ENCODE measurements at places on chromosomes 3 and 15.

DNA sequence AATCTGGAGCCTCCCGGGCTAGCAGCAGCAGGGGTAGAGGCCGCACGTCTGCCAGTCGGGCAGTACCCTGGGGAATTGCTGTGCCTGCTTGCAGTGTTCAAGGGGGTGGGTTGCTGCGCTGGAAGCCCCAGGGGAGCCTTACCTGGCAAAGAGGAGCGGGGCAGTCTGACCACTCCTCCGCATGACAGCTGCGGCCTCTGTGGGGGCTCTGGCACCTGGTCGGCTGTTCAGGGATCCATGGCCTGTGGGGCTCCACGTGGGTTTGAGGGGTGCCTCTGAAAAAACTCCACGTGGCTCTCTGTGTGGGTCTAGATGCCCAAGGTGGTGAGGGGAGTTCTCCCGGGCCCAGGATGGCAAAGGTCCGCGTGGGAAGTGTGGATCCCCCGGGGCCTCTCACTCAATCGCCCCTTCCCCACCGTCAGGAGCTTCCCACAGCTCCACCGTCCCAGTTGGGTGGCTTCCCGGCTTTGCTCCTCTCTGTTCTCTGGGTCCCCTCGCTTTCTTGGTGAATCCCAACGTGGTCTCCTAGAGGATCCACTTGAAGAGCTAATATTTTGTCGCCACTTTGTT, 184.5 kb downstream of the EFHB start:
- DNase-seq, result no peak

DNA sequence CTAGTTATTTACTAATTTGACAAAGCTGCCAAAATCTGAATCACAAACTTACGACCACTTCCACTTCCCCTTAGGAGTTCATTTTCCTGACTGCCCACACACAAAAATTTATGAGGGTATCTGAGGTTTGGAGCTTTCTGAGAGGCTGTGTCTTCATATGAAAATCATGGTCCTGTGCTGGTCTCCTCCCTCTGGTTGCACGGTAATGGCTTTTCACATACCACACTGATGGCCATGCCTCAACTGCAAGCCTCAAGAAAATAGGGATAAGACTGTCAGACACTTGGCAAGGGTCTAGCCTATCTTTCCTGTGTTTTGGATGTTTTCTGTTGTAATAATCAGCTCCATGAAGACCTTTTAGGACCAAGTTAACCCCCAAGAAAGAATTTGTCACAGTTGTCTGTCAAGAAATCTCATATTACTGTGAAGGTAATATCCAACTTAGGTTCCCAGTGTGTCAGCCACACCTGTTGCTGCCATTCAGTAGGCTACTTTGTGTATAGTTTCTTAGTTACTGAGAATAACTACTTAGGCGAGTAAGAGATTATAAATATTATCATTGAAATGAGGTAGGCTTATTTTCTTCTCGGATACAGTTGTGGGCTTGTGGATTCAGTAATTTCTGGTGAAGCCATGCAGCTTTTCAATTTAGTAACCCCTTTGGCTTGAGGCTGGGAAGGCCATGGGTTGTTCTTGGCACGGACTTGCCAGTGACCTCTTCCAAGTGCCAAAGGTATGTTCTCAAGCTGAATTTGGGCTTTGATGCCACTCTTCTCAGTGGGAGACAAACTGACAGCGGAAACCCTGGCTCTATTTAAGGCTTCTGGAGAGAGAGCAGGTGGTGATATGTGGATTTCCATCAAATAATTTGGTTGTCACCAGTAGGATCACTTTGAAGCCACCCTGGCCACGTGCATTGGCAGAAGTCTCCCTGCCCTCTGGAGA, 101.1 kb downstream of the RYR3 start:
- DNase-seq, result no peak

DNA sequence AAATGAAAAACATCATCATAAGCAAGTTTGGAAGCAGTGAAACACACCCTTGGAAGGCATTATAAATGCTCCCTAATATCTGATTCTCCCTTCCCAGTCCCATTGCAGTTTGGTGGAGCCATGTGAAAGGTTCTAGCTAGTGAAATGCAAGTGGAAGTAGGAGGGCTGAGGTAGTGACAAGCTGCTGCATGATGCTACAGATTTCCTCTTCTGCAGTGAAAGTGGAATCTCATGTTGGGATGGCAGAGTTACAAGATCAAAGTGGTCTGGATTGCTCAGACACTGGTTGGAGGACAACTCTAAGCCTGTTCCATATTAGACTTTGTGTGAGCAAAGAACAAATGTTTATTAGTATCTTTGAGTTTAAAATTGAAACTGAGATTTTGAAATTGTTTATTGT, 3.3 kb upstream of the PDCD6IP start:
- no peak for DNase-seq

DNA sequence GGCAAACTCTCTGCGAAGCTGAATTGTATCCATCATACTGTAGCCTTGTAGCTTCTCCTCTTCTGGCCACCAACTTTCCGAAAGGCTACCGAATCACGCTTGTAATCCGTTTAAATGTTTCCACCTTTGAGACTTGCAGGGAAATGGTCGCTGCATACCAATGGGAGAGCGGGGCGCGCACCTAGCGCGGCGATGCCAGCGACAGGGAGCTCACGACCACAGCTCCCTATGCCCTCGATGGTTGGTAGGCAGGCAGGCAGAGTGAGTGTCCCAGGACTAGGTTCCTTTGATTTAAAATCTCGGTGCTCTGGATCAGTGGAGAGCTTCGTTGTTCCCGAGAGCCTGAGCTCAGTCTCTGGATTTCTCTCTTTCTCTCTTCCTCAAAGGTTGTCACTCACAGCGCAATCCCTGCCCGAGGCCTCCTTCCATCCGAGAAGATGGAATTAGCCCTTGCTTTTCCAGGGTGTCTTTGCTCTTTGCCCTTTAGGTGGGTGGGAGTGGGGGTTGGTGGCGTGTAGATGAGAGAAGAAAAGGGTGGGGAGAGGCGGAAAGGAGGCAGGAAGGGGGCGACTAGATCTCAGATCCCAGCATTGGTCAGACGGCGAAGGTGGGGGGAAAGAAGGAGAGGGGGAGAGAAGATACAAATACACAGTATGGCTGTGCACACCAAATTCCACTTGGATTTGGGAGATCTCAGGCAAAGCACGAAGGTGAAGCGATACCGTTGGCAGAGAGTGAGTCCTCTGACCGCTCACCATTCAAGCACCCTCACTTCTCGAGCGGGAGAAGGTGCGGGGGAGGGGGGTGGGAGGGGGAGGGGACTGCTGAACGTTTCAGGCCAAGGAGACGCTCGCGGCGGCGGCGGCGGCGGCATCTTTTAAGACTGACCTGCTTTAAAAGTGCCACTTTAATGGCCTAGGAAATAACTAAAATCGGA, at the start of gene SLITRK3:
TSS of gene SLITRK3 (minus strand) at position 745 of the 937 bp plus-strand sequence. CDS start 5,554 bp downstream, outside the sequence.
- no peak for DNase-seq

DNA sequence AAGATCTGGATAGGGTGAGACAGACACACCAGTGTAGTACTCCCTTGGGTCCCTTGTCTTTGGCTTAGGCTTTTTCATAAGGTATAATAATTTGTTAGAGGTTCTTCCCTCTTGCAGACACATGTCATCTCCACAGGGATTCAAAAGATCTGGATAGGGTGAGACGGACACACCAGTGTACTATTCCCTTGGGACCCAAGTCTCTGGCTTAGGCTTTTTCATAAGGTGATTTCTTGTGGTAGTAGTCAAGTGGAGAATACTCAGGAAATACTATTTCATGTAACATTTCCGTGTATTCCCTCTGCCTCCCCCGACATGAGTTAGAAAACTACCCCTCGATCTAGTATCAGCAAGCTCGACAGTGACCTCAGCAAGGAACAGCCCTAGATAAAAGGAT, 954 bp upstream of the MAPKBP1 start:
- no peak for DNase-seq

DNA sequence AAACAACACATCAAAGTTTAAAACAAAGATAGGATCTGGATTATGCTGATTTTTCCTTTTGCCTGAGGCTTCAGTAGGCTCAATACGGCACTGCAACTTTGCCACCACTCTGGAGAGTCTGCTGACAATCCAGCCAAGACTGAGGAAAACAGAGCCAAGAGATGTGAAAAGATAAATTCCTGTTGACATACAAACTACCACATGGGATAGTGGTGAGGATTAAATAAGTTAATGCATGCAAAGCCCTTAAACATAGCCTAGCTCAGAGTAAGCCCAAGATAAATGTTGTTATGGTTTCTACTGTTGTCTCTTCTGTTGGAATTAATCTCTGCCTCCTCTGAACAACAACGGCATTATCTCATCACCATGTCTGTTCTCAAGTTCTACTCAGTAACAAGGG, 245.9 kb upstream of the LMCD1 start:
- no peak for DNase-seq

GRCh38 chr3:126827121-126827520, 123.1 kb downstream of the CHCHD6 start:
- DNase-seq, result no peak

DNA sequence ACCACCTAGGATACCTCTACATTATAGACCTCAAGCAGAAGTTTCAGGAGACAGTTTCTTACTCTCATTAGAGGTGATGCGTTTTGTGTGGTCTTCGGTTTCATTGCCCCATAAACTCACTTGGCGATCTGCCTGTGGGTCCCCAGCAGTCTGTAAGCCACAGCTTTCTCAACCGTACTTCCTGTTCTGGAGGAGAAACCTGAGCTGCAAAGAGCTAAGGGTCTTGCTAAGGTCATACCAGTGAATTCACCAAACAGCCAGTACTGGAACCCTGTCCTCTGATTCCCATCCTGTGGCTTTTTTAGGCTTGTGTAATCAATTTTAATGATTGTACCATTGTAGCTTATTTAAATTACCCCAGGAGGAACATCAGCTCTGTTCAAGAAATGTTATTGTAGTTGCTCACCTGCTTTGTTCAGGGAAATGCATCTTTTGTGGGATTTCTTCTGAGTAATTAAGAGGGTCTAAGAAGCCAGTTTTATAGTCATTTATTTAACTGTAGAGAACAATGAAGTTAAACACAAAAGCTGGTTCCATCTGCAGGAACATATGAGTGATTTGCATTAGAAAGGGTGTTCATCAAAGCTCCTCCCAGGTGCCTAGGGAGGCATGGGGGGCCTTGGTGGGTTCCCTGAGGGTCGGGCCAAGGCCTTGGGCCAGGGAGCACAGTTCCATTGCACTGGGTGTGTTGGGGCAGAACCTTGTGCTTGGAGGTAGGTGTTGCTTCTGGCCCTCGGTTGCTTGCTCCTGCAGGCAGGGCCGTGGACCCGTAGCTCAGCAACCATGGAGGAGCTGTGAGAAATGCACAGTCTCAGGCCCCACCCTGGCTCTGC, 69.6 kb downstream of the APBA2 start:
- no peak for DNase-seq

DNA sequence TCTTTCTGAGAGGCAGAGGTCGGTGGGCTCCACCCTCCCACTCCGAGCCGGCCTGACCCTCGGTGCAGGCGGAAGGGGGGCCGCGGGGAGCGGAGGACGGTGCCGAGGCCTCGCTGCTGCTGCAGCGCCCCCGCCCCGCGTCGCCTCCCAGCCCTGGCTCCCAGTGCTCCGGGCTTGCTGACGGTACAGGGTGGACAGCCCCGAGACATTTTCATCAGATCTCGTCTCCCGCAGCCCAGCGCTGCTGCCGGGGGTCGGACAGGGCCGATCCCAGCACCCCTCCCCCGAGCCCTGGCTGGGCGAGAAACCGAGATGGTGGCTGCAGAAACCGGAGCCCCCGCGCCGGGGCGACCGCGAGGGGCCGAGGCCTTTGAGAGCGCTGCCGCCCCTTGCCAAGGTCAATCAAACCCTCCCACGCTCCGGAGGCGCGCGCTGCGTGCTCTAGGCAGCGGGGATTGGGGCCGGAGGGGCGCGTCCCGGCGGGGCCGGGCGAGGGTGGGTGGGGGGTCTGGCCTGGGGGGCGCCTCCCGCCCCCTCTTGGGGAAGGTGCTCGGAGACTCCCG, 42.5 kb downstream of the EPHB3 start:
- no peak for DNase-seq

DNA sequence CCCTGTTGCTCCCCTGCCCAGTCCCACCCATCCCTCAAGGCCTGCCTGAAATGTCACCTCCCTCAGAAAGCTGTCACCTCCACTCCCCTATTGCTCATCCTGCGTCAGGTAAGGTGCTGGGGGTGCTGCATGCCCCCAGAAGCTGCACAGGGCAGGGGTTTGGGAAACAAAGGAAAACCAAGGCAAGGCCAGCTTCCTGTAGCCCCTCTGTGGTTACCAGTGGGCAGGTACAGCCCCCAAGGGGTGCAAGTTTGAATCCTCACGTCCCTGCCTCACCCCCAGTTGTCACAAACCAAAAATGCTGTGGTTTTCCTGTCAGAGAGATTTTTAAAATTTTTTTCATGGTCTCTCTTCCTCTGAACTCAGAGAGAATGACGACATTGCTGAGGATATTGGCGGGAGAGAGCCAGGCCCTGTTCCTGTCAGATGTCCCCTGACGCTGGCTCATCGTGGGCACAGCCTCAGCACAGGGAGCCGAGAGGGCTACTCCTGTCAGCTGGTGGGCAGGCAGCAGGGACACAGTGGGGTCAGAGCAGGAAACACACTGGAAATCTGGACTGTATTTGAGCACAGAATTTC, 27.0 kb downstream of the PSTPIP1 start:
- no peak for DNase-seq

GRCh38 chr3:194522579-194523046, 35.8 kb upstream of the ATP13A3 start:
- DNase-seq, result no peak

DNA sequence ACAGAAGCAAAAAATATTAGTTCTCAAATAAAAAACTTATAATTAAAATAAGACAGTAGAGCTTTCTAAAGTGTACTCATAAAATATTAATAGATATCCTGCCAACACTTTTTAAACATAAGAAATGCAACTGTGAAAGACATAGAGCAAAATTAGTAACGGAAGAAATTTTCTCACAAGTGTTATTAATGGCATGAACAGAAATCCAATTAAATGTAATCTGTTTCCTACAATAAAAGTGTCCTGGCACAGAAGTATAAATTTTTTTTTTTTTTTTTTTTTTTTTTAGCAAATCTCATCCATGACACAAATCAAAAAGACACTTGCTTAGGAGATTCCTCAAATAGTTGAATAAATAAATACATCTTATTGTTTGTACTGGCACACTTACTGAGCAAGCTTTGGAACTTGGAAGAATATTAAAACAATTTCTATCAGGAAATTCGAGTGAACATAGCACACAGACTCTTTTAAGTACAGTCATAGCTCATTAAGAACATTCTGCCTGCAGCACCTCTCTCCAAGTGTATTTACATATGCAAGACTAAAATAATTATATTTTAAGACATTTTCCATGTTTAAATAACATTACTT, 227.2 kb upstream of the ROBO2 start:
- no peak for DNase-seq

DNA sequence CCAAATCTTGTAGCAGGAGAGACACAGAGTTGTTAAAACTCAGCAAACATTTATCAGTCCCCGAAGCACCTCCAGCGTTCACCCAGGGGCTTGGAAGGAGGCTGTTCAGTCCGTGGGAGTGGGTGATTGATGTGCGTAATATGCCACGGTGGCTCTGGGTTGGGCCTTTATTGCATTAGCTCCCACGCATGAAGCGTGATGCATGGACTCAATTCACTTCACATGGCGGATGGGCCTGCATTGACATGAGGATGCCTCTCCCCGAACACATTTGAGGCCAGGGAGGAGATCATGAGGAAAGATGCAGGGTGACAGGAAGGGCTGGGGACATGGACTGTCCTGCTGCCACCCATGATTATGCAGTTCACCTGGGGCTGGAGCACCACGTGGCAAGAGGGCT, 126.5 kb downstream of the FAM43A start:
- DNase-seq, result no peak

Measured in activated CD4-positive, CD25-positive, alpha-beta regulatory T cell treated with anti-CD3 and anti-CD28 coated beads, Interleukin-2, amount 50 U/mL, for 72 hours (primary cell).